ENCODE measurements at places on chromosomes 3 and 15.

GRCh38 chr3:150763122-150763840 lies at the start of gene SIAH2:
SIAH2 (minus strand) TSS chr3:150763169; CDS start chr3:150762849, 320 bp downstream.
- peak; percentile 80 for DNase-seq

- no peak for DNase-seq
Measured at GRCh38 chr3:152615681-152616080, 219.2 kb upstream of the P2RY1 start.

DNA sequence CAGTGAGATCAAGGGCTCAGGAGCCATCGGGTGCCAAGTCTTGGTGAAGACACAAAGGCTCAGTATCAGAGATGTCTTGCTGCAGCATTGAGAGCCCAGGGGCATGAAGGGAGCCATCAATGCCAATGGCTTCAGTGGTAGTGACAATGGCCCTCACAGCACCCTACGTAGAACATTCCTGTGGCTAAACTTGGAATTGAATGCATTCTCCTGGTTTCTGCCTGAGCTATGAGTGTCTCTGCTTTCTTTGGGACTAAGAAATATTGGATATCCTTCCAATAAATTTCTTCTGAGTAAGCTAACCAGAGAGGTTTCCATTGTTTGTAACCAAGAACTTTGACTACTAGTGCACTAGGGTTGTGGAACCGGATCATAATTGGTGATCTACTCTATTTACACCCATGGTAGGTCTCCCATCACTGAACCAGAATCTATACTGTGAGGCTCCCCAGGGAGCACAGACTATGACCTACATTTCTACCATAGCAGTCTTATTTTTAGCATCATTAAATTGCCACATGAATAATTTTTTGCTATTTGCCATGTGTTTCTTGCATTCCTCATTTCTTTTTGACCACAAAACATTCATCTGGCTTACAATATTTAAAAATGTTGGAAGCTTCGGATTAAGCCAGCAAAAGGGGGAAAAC lies 31.6 kb upstream of the PDZRN3 start:
- no peak for DNase-seq

DNA sequence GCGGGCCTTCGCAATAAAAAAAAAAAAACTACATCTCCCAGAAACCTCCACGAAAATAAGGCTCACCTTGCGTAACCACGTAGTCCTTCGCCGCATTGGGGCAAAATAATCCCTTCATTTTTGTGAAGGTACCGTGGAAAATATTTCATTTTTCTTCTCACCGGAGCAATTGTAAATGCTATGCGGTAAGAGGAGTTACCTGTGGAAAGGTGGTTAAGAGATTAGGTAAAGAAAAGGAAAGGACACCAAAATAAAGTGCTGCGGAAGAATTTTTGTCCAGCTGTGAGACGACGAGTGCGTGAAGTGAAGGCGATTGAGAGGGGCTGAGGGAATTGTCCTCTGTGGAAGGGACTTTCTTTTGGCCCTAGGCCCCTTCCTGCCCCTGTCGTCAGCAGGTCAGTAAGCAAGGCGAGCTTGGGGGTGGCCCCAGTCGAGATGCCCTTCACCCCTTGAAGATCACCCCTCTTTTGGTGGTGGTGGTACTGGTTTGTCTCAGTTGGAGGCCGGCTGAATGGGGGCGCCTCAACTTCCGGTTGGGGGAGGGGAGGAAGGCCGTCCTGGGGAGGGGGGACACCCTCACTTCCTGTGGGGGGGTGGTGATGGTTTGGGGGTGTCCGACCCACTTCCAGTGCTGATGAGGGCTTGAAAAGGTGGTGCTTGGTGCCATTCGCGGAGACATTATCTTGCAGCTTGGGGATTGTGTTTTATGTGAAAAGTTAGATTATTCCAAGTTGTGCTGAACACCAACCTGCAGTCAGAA lies at the start of gene HMG20A:
Gene HMG20A, plus strand, starts transcription at position 279 of the 760 bp plus-strand sequence. CDS start 37,520 bp downstream, outside the sequence.
- peak; percentile 67 for DNase-seq

- no peak for DNase-seq
Measured at GRCh38 chr3:14935592-14936345, 11.6 kb upstream of the NR2C2 start.

DNA sequence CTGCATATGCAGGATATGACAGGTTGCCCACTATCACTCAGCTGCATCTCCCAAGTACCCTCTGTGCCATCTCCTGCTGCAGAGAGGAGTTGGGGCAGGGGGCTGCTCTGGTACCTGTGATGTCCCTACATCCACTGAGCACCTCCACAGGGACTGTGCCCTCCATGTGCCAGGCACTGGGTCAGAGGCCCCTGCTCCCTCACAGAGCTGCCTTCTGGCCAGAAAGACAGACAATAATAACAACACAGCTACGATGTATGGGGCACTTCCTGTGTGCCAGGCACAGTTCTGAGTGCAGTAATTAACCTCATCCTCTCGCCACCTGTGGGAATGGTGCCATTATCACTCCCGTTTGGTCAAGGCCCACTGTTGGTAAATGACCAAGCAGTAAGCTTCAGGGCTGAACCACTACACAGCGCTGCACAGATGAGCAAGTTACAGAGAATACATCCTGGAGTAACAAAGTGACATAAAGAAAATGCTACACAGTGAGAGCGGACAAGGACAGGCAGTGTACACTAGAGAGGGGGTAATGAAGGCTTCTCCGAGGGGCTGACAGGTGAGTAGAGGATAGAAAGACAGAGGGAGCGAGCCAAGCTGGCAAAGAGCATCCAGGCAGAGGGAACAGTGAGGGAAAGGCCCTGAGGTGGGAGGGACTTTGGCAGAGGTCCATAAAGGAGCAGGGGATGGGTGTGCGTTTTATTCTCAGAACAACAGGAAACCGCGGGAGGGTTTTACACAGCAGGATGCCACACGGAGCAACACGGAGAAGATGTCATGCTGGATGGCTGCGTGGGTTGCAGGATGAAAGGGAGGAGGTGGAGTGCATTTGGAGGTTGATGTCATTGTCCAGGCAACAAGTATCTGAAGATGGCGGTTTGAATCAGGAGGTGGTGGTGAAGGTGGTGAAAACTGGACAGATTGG lies 13.6 kb downstream of the WNT7A start:
- DNase-seq: no peak

- DNase-seq: no peak
Measured at GRCh38 chr15:61099020-61099810, 129.9 kb downstream of the RORA start.

- DNase-seq: no peak
Measured at GRCh38 chr3:111476701-111477100, 65.3 kb upstream of the CD96 start.

DNA sequence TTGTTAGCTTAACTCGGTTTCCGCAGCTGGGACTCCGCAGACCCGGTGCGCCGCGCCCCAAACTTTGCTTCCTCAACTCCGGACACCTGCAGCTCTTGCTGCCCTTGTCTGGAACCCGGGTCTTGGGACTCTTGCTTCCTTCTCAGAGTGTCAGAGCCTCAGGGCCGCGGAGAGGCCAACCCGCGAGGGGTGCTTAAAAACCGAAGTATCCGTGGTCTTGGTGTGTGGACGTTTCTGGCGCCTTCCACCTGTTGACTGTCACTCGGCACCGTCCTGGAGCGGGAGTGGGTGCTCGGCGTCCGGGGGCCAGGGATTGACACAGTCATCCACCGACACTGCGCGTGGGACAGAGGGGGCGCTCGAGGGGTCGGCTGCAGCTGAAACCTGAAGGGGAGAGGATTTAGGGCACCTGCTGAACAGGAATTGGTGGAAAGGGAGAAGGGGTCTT lies 386 bp downstream of the SQOR start:
- peak; percentile 66 for DNase-seq

DNA sequence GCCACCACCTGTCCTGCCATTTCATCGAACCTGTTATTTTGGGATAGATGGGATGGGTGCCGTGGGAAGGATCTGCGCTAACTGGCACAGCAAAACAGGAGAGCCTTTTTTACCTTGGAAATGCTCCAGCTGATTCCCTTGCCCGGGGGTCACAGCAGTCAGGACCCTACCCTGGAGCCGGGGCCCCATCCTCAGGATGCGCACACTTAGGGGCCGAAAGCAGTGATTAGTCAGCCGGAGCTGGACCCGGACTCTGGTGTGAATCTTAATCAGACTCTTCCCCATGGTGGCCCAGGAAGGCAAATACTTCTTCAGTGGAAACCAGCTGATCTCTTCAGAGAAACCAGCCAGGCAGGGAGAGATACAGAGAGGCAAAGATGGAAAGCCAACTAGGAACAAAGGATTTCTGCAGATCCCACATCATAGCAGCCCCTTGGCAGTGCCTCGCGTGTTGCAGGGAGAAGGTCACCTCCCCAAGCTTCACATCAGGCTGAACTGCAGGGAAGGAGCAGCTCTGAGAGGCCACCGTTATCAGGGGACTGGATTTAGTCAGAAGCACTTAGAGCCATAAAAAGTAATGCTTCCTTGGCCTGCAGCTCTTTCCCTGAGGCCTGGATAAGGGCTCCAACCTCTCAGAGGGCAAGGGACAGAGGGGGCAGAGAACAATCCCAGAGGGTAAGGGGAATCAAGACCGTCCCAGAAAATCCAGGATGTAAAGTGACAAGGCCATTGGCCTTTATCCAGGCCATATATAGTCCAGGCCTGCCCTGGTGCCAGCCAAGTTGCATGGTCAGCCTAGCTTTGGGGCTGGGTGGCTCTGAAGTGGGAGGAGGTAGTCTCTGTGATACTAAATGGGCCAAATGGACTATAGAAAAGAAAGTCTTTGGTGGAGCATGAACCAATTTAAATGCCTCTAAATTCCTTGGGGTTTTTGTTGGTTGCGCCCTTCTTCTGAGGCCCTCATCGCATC lies 52.9 kb downstream of the WDR76 start:
- DNase-seq: no peak

DNA sequence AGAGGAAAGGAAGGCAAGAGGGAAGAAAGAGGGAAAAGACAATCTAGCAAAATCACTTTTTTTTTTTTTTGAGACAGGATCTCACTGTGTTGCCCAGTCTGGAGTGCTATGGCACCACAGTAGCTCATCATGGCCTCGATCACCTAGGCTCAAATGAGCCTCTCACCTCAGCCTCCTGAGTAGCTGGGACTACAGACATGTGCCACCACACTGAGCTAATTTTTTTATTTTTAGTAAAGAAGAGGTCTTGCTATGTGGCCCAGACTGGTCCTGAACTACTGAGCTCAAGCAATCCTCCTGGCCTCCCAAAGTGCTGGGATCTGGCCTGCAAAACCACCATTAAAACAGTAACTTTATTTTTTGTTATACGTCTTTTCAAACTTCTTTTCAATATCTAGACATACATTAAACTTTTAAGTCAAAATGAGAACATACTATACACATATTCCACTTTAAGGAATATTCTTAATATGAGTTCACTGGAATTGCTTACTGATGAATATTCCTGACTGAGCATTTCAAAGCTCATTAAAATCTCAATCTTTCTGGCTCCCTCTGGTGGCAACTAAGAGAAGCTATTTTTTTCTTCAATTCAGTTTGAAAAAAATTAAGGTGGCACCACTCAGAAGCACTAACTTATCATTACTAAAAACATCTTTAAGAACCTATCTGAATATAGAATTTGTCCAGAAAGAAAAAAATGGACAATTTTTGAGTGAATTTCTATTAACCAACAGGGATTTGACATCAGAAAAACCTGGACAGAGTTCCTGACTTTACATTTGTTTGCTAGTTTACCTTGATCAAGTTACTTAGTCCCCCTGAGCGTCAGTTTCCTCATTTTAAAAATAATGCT lies 40.9 kb downstream of the UACA start:
- no peak for DNase-seq

GRCh38 chr15:53472883-53473282 lies 286.6 kb downstream of the WDR72 start:
- no peak for DNase-seq

DNA sequence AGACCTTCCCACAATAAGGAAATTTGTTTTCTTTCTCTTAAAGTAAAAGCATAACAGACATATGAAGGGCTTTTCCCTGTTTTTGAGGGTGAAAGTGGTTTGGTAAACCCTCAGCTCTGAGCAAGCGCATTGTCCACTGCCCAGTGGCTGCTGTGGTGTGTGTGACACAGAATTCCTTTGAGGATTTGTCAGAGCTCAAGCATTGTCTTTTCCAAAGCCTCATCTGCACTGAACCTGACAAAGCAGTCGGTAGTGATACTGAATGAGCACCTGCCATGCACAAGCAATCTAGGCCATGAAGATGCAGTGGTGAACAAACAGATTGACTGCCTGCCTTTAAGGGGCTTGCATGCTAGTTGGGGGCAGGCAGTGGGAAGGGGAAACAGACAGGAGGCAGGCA lies 128.3 kb downstream of the PLCL2 start:
- no peak for DNase-seq

DNA sequence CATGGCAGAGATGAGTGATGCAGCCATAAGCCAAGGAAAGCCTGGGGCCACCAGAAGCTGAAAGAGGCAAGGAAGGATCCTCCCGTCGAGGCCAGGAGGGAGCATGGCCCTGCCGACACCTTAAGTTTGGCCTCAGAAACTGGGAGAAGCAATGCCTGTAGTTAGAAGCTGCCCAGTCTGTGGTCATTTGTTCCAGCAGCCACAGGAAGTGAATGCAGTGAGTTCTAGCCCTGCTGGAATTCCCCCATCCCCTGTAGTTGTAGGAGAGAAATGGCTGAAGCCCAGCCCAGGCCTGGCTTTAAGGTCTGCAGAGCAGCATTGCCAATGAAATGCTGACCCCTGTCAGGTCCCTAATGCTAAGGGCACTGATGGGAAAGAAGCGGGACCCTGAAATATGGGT lies 12.2 kb upstream of the CHSY1 start:
- no peak for DNase-seq
